CD4-positive, alpha-beta T cell treated with Interleukin-15 for 4 hours (primary cell): ENCODE measurements at places on chromosomes 6 and 20.

DNA sequence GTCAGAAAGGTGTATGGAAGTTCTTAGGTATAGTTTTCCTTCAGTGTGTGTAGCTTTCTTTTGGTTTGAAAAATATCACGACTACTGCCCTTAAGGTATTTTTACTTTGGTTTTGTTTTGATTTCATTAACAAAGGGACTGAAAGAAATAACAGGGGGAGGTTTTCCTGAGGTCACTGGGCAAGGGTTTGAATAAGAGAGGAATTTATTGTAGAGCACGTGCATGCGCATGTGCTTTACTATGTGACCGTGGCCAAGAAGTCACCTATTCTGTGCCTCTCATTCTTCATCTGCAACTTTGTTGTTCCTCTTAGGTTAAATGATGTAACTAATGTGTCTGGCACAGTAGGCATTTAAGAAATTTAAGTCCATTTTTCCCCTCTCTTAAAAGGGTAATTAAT is 4.1 kb upstream of the MAN1A1 start:
- DNase-seq, result no peak

GRCh38 chr6:33696548-33697518 is 14.7 kb downstream of the UQCC2 start:
- DNase-seq, result peak; percentile 32

GRCh38 chr6:82954356-82954755 is 111.3 kb downstream of the UBE3D start:
- DNase-seq, result no peak

- DNase-seq, result no peak
Measured at GRCh38 chr6:108727966-108728730, 120.1 kb upstream of the ARMC2 start.

DNA sequence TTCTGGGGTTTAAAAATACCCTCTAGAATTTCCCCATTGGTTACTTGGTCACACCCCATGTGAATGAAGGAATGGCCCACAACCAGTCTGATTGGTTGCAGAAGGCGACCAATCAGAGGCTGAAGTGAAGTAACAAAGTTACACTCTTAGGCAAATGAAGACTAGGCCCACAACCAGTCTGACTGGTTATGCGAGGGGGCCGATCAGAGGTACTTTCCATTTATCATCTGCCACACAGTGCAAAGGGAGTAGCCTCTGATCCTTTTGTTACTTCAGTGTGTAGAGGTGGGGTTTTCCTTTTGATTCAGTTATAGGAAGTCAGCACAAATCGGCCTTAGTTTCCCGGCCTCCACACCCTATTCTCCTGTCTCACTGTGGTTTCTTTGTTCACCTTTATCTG is 61.2 kb upstream of the SGK1 start:
- peak; percentile 46 for DNase-seq

- peak; percentile 87 for DNase-seq
Measured at GRCh38 chr6:37517411-37517812, 17.7 kb upstream of the CCDC167 start.

DNA sequence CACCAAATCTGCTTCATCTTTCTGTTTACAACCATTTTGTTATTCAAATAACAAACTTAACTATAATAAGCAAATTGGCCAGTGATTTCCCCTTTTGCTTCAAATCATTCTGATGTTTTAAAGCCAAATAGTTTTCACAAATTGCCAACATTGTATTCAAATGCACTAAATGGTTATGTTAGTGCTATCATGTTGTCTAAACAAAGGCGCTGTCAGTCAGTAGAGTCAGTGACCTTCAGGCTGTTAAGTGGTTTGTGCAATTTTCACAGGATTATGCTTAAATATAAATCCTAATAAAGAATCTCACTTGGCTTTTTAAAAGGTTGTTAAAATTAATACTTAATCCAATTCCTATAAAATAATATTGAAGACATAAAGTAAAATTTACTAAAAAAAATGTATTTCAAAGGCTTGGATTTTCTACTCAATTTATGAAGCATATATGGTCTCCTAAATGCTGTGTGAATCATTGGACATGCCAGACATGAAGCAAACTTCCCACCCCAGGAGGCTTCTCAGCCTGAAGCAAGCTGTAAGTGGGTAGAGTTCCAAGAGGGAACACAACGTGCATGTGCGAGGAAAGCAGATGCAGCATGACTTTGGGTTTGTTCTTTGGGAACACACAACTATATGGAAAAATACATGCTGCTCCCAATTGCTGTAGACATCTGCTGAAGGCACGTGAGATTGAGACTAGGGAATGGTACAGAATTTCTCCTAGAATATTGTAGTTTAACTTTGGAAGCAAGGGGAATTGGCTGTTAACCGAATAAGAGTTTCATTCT is 54.9 kb downstream of the RSPO3 start:
- DNase-seq, result no peak

DNA sequence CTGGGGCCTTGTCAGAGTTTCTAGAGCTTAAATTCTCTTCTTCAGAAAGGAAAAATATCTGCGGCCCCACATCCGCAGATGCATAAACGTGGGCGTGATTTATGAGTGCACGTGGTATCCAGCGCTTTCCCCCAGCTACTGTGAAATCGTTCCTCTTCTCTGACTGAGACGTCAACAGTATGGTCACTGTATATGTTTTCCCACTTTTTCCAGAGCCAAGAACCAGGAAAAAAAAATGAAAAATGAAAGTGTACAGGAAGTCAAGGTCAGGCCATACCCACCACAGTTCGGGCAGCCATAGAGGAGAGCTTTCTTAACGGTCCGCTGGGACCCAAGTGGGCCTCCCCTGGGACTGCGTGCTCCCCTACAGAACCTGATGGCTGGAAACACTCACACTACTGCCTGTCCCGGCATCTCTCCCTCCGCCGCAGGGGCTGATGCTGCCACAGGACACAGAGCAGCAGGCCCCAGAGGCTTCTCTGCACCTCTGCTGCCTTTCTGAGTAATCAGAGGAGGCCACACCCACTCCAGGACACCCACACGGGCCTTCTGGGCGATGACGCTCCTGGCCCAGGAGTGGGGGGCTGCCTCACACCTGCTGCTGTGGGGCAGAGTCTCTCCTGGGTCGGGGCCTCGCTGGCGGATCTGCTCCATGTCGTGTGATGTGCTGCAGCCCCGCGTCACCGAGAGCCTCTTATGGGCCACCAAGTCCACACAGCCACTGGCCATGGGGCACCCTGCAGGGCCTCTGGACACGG is 16.4 kb upstream of the STX16 start:
- DNase-seq, result no peak

DNA sequence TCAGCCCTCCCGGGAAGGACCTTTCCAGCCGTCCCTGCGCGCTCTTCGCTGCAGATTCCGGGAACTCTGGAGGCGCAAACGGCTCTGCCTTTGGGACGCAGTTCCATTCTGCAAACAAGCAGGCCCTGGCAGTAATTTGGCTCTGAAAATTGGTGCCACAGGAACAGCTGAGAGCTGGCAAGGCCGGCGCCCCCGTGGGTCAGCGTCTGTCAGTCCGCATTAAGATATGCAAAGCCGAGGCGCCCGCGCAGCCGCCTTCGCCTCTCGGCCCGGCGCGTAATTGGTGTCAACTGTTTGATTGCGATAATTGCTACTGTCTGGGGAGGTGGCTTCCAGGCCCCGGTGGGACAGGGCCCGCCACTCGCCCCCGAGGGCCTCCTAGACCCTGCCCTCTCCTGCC is 73.6 kb downstream of the NCR2 start:
- DNase-seq, result no peak

GRCh38 chr6:139891471-139891870 is 517.0 kb upstream of the CITED2 start:
- DNase-seq, result no peak

GRCh38 chr6:30749554-30750378 is 5.4 kb upstream of the IER3 start:
- DNase-seq, result no peak

DNA sequence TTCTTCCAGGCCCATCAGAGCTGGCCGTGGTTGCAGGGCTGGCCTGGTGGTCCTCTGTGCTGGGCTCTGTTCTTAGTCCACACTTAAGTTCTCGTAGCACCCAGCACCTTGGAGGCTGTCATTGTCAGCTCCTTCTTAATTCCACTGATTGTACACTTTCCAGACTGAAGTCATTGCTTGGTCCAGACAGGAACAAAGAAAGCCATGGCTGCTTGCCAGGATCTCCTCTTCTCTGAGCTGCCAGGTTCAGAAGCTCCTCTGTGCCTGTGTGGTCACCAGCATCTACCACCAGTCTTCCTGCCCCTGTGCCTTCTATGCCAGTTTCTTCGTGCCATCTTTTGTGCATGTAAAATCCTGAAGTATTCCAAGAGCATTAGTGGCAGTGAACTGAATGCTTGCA is 39.5 kb upstream of the PCMTD2 start:
- no peak for DNase-seq

DNA sequence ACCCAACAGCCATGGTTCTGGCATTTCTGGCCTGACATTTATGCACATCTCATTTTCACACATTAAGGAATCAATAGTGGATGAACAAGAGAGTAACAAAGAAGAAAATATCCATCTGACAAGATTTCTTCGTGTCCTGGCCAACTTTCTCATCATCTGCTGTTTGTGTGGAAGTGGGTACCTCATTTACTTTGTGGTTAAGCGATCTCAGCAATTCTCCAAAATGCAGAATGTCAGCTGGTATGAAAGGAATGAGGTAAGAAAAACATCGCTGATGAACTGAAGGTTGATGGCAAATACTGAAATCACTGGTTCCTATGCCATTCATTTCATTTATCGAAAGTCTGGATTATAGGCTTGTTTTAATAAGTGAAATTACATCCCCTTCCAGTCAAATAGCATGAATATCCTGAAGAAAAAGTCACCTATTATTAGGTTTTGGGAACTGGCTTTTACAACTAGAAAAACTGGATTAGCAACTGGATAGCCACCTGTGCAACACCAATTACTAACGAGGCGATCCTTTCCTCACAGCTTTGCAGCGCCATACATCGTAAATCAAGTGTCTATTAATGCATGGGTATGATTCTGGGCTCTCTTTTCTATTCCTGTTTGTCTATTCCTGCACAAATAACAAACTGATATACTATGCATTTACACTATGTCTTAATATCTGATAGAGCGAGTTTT is 50.2 kb upstream of the NOP56 start:
- no peak for DNase-seq

GRCh38 chr20:18926965-18927364 is 113.4 kb downstream of the SCP2D1 start:
- no peak for DNase-seq

DNA sequence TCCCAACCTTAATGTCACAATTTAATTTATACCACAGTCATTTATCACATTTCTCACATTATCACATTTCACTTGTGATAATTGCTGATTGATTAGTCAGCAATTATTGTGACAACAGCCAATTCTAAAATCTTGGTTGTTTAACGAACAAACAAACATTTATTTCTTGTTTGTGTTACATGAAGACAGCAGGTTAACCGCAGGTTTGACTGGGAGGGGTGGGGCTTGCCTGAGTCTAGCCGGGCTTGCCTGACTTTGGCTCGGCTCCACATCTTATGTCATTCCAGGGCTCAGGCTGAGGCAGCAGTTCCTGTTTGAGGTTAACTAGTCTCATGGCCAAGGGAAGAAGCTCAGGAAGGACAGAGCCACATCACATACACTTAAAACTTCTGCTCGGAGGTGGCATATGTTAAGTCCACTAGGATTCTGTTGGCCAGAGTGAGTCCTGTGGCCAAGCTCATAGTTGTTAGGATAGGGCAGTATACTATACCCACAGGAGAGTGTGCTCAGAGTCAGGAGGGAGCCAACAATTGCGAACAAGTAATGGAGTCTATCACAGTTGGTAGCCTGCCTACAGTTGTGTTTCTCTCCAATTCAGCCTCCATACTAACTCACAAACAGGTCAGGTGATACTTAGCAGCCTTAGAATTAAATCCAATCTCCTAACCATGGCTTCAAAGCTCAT is 90.0 kb upstream of the IFNGR1 start:
- DNase-seq, result peak; percentile 16

DNA sequence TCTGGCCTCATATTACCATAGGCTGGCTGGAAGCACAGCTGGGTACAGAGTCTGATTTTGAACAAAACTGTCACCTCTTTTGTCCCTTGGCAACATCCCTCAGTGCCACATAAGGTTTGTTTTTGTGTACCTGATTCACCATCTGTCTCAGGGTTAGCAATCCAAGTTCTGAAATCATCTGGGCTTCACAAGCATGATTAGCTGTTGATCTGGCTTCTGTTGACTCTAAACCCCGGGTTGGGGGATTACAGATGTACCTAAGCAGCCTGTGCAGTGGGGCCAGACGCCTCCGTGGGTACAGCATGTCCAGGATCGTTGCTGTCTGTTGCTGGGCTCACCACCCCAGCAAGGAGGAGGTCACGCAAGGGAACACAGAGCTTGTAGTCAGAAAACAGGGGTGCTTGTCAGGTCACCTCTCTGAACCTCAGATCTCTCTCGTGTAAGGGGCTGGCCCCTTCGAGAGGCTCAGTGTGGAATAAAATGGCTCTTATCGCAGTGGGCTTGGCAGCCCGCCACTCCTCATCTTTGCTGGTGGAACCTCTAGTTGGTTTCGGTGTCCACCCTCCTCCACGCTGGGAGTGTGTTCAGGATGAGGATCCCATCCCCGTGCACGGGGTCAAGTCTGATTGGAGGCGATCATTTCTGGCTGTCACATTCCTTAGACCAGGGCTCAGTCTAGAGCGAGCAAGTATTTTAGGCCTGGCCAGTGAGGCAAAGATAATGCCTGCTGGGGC is 39.2 kb upstream of the ZNF831 start:
- DNase-seq, result no peak

DNA sequence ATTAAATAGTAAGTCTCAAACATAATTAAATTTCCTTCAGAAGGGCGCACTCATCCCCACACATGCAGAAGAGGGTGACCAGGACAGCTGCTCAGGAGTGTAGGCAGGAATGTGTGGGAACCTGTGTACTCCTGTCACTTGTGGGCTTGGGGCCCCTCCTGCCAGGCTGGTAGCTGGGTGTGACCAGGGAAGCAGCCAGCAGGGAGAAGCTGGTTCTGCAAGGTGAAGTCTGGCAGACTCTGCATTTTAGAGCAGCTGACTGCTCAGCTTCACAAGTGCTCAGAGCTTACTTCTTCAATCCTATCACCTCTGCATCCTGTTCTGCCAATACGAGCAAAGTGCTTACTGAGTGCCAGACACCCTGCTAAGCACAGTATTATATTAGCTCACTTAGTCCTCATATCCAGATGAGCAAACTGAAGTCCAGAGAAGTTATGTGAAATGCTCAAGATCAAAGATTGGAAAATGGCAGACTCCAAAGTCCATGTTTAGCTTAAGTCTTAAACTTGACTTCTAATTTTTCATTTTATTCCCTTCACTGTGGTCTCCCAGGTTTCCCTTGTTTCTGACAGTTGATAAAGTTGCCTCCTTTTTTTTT is 27.9 kb downstream of the ELMO2 start:
- DNase-seq, result no peak
